ENCODE measurements at places on chromosomes 2 and 18. TPM values are rescaled to one million over a fixed set of nuclear protein-coding genes. Genes with fewer than 3 reads are reported as not detected.
A peak's percentile ranks its signal among the peaks of the same experiment; 100 is the strongest.

DNA sequence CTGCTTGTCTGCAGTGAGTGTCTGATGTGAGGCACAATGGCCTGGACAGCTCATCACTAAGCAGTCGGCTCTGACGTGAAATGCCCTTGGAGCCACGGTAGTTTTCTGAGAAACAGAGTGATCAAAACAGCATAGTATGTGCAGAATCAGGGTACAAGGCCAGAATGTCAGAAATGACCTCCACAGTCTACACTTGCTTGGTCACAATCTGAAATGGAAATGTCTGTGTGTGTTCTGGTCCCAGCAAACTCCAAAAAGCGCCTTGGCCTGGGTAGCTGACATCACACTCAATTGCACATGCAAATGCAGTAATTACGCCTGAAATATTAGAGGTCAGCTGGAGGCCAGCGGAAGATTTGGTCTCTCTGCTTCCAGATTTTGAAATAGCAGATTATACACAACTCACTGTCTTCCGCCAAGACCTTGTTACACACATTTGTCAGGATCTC, 95.4 kb downstream of the CTAGE1 start:
- no peak overlapping the region for H3K4me3 ChIP-seq
- H3K36me3 ChIP-seq, result no peaks in the 10 kb centered on the region
- H3K4me1 ChIP-seq, result no peaks in the 10 kb centered on the region
- H3K27ac ChIP-seq, result no peak overlapping the region
- peaks cover 2% of the 10 kb centered on the region for H3K27me3 ChIP-seq

DNA sequence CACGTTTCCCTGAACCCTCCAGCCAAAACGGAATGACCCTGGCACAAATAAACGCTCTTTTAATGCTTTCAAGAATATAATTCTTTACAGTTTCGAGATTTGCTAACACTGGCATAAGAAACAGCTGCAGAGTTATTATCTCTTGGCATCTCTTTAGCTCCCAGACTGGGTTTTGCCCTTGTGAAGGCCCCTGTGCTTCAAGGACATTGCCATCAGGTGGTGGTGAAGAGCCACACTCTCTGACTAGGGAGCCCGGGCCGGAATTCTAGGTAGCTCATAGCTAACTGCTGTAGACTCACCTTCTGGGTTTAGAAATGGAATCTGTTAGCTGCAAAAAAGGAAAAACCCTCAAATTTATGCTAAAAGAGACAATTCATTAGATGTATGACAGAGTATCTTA, 13.3 kb upstream of the GALNT14 start:
- no peak for DNase-seq
- no peaks in the 10 kb centered on the region for H3K4me1 ChIP-seq
- H3K27me3 ChIP-seq, result no peaks in the 10 kb centered on the region
- H3K36me3 ChIP-seq, result no peaks in the 10 kb centered on the region
- H3K27ac ChIP-seq, result no peak overlapping the region
- no peak overlapping the region for H3K4me3 ChIP-seq

DNA sequence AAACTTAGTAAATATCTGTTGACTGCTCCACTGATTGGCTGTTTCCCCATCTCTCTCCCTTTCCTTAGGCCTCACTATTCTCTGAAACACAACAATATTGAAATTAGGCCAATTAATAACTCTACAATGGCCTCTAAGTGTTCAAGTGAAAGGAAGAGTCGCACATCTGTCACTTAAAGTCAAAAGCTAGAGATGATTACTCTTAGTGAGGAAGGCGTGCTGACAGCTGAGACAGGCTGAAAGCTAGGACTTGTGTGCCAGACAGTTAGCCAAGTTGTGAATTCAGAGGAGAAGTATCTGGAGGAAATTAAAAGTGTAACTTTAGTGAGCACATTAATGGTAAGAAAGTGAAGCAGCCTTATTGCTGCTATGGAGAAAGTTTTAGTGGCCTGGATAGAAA, 48.4 kb downstream of the PLEK start:
- H3K36me3 ChIP-seq, result no peaks in the 10 kb centered on the region
- DNase-seq, result no peak
- H3K4me1 ChIP-seq, result peaks cover 24% of the 10 kb centered on the region
- no peak overlapping the region for H3K27ac ChIP-seq
- H3K4me3 ChIP-seq, result no peak overlapping the region

DNA sequence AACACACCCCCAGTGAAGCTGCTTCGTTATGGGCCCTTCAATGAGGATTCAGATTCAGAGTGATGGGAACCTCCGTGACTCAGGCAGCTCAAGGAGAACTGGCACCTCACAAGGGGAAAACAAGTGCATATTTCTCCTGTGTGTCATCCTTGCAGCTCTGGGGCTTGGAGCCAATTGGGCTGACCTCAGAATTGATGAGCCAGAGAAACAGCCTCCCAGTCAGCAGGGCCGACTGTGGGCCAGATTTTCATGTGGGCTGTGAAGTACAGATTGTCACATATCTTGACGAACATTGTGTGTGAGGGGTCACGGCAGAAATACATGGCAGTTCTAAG, 189.6 kb upstream of the SP5 start:
- no peak overlapping the region for H3K4me3 ChIP-seq
- no peaks in the 10 kb centered on the region for H3K27me3 ChIP-seq
- DNase-seq, result no peak
- peaks cover 13% of the 10 kb centered on the region for H3K4me1 ChIP-seq
- peak overlapping the region; percentile 30 for H3K27ac ChIP-seq
- no peaks in the 10 kb centered on the region for H3K36me3 ChIP-seq

DNA sequence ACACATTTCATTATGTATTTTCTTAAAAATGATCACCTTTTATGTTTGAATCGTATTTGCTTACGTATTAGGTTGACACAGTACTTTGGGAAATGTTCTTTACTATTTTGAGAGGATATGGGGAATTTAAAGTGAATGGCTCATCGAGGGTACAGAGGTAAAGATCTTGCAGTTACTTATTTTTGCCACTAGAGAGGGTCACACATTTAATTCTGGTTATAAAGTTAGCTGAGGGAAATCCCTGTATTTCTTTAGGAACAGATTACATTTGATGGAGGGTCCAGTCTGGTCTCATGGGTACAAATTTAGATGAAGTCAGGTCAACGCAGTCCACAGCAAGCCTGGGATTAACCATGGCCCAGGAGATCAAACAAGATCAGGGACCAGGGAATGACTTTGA, 24.5 kb downstream of the DYNC2LI1 start:
- no peaks in the 10 kb centered on the region for H3K27me3 ChIP-seq
- no peaks in the 10 kb centered on the region for H3K4me1 ChIP-seq
- H3K4me3 ChIP-seq, result no peak overlapping the region
- no peaks in the 10 kb centered on the region for H3K36me3 ChIP-seq
- no peak for DNase-seq
- H3K27ac ChIP-seq, result no peak overlapping the region

The MALL gene
- total RNA-seq, result 0.26 TPM

The HTR2B gene
- 0.13 TPM for total RNA-seq
